ENCODE measurements at places on chromosomes 5 and 9. TPM values are rescaled to one million over a fixed set of nuclear protein-coding genes. Genes with fewer than 3 reads are reported as not detected.

DNA sequence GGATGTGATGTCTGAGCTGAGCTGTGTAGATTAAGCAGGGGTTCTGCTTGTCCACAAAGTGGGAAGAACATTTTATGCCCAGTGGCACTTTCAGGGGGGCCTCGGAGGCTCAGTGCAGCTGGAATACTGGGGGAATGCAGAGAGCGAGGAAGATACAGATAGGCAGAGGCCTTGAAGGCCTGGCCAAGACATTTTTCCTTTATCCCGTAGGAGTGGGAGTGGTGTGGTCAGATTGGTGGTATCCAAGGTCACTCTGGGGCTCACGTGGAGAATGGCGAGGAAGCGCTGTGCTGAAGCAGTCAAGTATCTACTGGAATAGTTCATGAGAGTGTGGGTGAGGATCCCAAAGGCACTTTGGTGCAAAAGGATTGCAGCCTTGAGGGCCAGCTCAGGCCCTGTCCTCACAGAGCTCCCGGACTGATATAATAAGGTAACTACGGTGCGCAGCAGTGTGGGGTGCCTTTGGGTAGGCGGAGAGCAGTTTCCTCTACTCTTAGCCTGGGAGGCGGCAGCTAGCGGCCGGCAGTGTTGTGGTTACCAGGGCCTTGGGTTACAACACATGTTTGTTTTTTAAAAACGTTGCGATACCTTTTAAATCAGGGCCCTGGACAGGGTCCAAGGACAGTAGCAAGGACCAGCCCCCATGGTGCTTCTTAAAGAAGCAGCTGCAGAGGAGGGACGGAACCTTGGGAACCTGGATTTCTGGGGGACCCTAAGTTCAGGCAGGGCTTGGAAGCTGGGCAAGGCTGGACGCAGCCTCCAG is 10.8 kb upstream of the CCDC69 start:
- peak; percentile 88 for DNase-seq

GRCh38 chr5:169416583-169417196 is 115.8 kb upstream of the SLIT3 start:
- DNase-seq: peak; percentile 80

PCDHGB5 gene
- total RNA-seq: 6.1 TPM

PGM5 gene
- 151 TPM for total RNA-seq

Measured in Right ventricle myocardium inferior (tissue), 1 donor.